Thyroid gland (tissue), 4 donors: ENCODE measurements at places on chromosomes 3 and 15. TPM values are rescaled to one million over a fixed set of nuclear protein-coding genes. Genes with fewer than 3 reads are reported as not detected.

The SPINK8 gene
- not detected for total RNA-seq

- no peaks in the 10 kb centered on the region for H3K36me3 ChIP-seq
- H3K27ac ChIP-seq, result no peak overlapping the region
- DNase-seq, result peak; percentile 43
- H3K4me3 ChIP-seq, result no peak overlapping the region
- peaks cover 36% of the 10 kb centered on the region for H3K4me1 ChIP-seq
Observed at GRCh38 chr15:60710656-60711055, 231.7 kb upstream of the ICE2 start.

- peaks cover under 1% of the 10 kb centered on the region for H3K4me1 ChIP-seq
- H3K27me3 ChIP-seq, result no peaks in the 10 kb centered on the region
- H3K27ac ChIP-seq, result no peak overlapping the region
- no peak overlapping the region for H3K4me3 ChIP-seq
Observed at GRCh38 chr3:192857260-192857661, 60.4 kb downstream of the MB21D2 start.

GRCh38 chr3:119918992-119919933 is 137.4 kb downstream of the NR1I2 start:
- H3K36me3 ChIP-seq, result no peaks in the 10 kb centered on the region
- no peak overlapping the region for H3K4me3 ChIP-seq
- no peak for DNase-seq

- H3K27ac ChIP-seq, result no peak overlapping the region
- H3K4me3 ChIP-seq, result no peak overlapping the region
- H3K36me3 ChIP-seq, result no peaks in the 10 kb centered on the region
- no peaks in the 10 kb centered on the region for H3K27me3 ChIP-seq
- H3K4me1 ChIP-seq, result no peaks in the 10 kb centered on the region
Observed at GRCh38 chr3:188914552-188914951, 257.2 kb upstream of the TPRG1 start.

GRCh38 chr3:126571078-126571477 is 12.3 kb upstream of the C3orf22 start:
- H3K27me3 ChIP-seq, result no peaks in the 10 kb centered on the region
- no peak for DNase-seq
- no peak overlapping the region for H3K4me3 ChIP-seq
- H3K4me1 ChIP-seq, result no peaks in the 10 kb centered on the region
- no peak overlapping the region for H3K27ac ChIP-seq
- H3K36me3 ChIP-seq, result no peaks in the 10 kb centered on the region
